ENCODE measurements at places on chromosomes 7 and 10.

DNA sequence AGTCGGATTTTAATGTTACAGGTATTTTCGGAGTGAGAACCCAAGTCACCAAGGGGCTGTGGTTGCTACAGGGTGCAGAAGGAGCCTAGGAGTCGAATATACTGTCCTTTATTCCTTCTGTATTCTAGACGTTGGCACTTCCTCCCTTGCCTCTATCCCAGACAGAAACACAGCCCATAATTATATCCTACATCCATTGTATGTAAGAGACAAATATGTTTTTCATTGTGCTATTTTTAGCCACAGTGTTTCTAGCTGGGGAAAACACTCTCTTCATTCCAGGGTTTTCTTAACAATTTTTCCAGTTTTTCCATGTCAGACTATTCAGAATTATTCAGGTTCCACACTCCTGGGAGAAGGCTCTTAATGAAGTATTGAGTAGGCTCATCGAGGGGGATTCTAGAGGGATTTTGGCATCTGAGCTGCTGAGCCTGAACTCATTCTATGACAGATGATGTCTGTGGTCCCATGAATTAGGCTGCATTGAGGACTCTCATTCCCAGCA, 32.6 kb downstream of the KIAA1217 start:
- DNase-seq: no peak

DNA sequence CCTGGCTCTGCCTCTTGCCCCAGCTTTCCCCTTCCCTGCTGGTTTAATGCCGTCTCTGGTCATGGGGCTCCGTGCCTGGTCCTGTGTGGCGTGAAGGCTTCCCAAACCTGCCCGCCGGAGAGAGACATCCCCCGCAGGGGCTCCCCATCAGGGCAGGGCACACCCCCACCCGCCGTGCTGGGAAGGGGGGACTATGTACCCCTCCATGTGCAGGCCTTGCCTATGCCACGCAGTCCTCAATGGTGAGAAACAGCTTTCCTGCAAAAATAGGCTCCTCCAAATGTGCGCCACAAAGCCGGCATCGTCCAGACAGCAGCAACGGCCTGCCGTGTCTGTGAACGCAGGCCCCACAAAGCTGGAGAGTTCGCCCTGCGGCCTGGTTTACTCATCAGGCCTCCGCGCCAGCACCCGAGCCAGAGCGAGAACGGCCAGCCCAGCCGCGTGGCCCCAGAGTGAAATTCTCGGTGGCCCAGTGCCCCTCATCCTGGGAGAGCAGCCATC, 313.4 kb downstream of the DNAJB6 start:
- no peak for DNase-seq

GRCh38 chr7:66826649-66827048, 86.1 kb downstream of the RABGEF1 start:
- DNase-seq: no peak

DNA sequence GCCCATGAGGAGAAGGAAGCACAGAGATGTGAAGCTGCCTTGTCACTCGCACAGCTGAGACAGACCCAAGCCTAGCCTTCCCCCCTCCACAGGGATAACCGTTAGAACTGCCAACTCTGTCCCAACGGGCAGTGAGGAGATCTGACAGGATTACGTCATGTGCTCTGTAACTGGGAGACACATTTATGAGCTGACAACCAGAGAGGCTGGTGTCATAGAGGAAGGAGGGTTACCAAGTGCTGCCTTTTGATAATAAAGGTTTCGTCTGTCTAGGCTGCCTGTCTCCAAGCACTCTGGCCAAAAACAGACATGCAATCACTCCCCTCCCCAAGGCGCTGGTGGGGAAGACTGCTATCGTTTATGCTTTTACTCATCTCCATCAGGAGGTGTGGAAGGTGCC, 165.9 kb downstream of the PLXNA4 start:
- DNase-seq: no peak

- DNase-seq: no peak
These were observed 111.6 kb upstream of the KLF14 start for GRCh38 chr7:130845581-130846085.

DNA sequence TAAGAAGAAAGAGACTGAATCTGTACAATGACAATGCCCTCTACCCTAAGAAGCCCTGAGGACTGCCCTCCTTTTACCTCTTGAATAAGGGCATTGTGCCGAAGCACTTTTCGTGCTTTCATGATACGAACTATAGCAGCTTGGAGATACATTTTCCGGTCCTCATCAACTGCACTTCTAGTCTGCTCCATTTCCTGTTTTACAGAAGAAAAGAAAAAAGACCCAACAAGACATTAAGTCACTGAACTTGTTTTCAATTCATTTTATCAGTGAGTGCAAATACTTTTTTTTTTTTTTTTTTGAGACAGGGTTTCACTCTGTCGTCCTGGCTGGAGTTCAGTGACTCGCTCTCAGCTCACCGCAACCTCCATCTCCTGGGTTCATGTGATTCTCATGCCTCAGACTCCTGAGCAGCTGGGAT, 78.4 kb downstream of the CUL2 start:
- no peak for DNase-seq

GRCh38 chr7:45543473-45543872, 30.7 kb upstream of the ADCY1 start:
- no peak for DNase-seq

DNA sequence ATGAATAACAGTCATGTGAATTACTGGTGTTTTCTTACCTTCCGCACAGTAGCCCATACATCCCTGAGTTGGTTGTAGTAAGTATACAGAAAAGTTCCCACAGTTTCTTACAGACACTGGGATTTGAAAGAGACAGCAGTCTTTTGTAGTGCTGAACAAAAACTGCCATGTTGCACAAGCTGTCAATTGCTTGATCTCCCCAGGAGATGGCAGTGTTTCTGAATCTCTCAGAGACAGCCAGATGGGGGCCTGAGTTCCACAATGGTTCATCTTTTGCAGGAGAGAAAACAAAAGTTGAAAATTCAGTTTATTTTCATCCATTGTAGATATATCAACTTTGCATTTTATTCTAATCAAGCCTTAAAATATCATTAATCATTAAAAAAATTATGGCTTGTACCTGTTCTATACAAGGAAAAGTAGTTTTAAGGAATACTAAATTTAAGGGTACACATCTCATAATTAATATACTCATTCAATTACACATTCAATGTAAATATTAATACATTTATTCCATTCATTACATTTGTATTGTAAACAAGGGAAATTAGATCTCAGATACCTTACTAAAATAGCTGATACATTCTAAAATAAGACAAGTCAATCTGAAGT, 14.5 kb downstream of the VWDE start:
- DNase-seq: peak; percentile 78

DNA sequence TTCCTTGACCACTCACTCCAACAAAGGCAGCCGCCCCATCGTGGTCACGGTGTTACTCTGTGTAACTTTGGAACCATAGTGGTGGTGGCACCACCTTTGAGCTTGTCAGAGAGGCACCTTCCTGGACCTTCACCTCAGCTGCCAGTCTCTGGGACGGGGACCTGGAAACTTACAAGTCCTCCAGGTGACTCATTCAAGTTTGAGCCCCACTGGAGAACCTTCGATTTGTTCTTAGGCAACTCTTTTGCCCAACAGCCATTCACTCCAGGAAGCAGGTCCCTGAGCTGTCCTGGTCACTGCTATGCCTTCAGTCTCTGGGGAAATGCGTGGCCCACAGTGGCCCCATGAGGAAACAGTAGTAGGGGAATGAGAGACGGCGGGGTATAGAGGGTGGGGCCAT, 17.2 kb downstream of the STX1A start:
- no peak for DNase-seq

- no peak for DNase-seq
These were observed 73.1 kb downstream of the CRPPA start for GRCh38 chr7:16348251-16348650.

DNA sequence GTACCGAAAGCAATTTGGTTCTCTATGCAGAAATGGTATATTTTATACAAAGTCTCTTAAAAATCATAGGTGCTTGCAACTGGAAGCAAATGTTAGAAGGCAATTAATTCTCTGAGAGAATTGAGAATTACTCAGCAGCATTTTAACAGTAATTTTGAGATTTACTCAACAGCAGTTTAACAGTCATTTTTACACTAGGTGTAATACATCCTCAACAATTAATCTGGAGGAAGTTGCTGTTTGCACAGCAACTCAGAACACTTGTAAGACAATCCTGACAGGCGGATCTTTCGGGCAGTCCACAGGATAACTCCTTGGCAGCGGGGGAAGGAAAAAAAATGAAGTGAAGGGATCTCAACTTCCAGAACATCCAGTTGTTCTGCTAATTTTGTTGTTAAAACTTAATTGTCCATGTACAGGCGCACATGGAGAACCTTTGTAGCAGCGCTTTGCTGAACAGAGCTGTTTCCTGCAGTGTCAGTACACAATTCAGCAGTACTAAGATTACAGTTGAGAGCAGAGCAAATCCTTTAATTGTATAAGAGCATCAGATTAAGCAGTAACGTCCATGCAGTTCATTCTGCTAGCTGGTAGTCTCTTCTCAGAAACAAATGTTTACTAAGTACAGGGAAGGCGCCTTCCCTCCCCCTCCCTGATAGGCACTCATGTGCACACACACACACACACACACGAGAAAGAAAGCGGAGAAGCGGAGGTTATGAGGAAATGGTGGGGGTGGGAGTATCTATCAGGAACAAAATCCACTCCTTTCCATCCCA, 43.8 kb downstream of the ENO4 start:
- DNase-seq: no peak

GRCh38 chr7:111789870-111790269, 227.6 kb upstream of the IMMP2L start:
- DNase-seq: no peak

DNA sequence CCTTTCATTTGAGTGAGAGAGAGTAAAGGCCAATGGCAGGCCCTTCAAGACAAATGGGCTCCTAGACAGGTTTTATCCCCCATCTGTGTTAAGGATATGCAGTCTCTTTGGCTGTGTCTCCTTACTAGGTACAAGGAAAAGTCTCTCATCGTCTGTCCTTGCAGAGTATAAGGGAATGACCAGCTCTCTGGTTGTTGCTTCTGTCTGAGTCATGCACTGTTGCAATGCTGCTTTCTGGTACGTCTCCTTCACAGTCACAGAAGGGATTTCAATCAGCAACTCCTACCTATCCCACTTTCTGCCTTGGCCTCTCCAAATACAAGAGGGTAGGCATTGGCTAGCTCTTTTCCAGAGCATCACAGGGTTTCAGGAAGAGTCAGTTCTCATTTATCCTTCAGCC, 48.1 kb downstream of the CTTNBP2 start:
- no peak for DNase-seq

- peak; percentile 24 for DNase-seq
These were observed 65.3 kb downstream of the OR13A1 start for GRCh38 chr10:45249978-45250693.

GRCh38 chr7:100490483-100491191, 6.9 kb downstream of the NYAP1 start:
- no peak for DNase-seq

- DNase-seq: no peak
These were observed 69.2 kb upstream of the SFMBT2 start for GRCh38 chr10:7479861-7480598.

GRCh38 chr7:39069896-39070881, 92.5 kb downstream of the POU6F2 start:
- no peak for DNase-seq

DNA sequence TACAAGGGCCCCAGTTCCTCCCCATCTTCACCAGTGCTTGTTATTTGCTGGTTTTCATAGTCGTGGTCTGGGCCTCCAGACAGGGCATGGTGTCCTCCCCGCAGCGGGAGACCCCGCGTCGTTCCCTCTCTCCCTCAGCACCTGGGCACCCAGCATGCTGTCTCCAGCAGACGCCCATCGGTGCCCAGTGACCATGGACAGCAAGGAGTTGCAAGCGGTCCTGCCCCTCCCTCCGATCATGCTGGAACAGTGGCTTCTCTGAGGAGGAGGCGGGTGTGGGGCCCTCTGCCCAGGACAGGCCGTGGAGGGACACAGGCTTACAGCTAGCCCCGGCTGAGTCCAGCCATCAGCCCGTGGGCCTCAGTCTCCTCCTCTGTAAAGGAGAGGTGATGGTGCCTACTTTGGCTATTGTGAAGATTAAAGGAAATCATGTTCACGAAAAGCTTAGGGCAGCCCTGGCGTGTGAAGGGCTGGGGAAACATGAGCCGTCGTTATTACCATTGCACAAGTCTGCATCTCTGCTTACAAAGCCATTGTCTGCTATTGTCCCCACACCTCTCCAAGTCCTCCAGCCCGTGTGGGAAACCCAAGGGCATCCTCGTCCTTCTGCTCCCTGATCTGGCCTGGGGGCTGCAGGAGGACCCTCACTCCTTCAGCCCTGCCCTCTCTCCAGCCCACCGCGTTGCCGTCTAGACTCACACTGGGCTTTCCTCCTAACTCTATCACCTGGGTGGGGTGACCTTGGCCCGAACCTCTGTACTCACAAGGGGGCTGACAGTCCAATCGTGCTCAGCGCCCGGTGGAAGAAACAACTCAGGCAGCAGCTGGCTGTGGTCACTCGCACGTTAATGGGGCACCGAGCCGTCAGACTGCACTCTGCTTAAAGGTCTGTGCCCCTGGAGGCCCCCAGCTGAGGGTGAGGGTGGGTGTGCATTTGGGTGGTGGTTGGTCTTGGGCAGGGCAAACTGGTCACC, 29.9 kb downstream of the EN2 start:
- no peak for DNase-seq

DNA sequence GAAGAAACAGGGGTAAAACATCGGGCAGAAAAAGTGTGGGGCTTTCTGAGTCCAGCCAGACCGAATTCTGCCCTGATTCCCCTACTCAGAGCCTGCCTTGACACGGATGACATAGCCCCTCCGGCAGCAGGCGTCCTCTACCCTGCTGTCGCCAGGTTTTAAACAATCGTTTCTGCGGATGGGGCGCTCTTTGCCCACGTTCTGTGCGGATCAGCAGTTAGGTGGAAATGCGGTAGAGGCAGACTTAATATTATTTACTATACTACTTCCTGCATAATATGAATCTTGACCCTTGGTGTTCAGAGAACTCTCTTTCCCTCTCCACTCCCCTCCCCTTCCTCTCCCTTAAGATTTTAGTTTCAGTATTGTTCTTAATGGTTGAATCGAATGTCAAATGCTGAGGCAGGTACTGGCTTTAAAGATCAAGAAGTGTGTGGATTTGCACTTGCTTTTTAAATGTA, 2.4 kb downstream of the GATA3 start:
- no peak for DNase-seq

- DNase-seq: no peak
These were observed 33.2 kb downstream of the SPAM1 start for GRCh38 chr7:123958186-123958703.

GRCh38 chr10:104052431-104052830, 33.2 kb downstream of the COL17A1 start:
- no peak for DNase-seq

DNA sequence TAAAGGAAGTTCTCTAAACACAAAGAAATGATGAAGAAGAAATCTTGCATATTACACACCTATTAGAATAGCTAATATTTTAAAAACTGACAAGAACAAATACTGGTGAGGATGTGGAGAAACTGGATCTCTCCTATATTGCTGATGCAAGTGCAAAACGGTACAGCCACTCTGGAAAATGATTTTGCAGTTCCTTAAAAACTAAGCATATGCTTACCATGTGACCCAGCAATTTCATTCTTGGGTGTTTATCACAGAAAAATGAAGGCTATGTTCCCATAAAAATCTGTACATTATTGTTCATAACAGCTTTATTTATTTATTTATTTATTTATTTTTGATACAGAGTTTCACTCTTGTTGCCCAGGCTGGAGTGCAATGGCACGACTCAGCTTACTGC, 14.9 kb upstream of the PLEKHA1 start:
- DNase-seq: no peak
